ENCODE measurements at places on chromosomes 6 and 20. TPM values are rescaled to one million over a fixed set of nuclear protein-coding genes. Genes with fewer than 3 reads are reported as not detected.

Gene PLEKHG1
- 26.0 TPM for total RNA-seq

Gene LSM14B
- total RNA-seq, result 12.2 TPM

Gene TREML2
- total RNA-seq, result not detected

Gene SLC4A11
- not detected for total RNA-seq

Gene FAM83C
- not detected for total RNA-seq

Gene IDH3B
- total RNA-seq, result 65.4 TPM

DNA sequence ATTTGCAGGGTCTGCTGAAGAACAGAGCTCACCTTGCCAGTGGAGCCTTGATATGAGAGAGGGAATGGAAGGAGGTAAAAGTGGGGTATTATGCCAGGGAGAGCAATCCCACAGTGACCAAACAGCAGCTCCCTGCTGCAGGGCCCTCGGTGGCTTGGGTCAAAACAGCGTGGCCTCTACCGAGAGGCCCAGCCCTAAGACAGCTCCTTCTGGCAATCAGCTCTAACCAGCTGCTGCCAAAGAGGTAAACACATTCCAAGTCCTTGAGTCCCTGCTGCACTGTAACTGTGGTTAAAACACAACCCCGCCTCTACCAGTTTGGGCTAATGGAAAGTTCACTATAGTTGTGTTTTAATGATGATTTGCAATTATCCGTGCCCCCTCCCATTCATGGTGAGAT, 1.4 kb upstream of the DAAM2 start:
- peak; percentile 34 for DNase-seq

- DNase-seq, result peak; percentile 29
Measured at GRCh38 chr6:17012421-17013225, 89.2 kb upstream of the STMND1 start.

DNA sequence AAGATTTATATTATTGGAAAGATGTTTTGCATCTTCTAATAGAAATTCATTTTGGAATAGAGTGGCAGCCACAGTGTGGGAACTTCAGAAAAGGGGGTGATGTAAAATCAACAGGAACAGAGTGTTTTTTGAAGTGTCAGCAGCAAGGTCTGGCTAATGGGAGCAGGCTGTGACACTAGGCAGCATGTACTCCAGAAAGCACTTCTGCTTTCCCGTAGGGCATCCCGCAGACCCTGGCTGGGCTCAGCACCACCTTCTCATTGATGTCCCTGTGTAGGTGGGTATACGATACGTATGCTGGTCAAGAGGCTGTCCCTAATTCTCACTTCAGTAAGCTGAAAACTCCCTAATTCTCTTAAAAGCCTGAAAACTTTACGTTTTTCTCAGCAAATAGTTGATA, 74.7 kb downstream of the EYA4 start:
- DNase-seq, result no peak

GRCh38 chr20:62737271-62737811, 28.7 kb downstream of the NTSR1 start:
- no peak for DNase-seq

GRCh38 chr6:81752921-81753710, 635 bp upstream of the TENT5A start:
- DNase-seq, result peak; percentile 88

DNA sequence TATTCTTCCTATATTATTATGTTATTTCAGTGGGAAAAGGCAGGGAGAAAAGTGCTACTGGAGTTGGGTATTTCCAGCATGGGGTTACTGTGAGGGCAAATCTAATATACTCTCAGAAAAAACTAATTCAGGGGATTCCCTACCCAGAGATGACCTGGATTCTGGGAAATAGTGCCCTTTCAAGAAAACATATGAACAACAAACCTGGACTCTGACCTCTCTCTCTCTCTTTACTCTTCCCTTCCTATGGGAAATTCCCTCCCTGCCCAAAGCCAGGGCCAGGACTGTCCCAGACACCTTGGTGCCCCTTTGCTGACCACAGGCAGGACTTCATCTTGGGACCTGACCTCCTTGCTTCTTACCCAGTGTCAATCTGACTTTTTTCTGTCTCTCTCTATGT, 1.6 kb upstream of the UBD start:
- DNase-seq, result no peak

DNA sequence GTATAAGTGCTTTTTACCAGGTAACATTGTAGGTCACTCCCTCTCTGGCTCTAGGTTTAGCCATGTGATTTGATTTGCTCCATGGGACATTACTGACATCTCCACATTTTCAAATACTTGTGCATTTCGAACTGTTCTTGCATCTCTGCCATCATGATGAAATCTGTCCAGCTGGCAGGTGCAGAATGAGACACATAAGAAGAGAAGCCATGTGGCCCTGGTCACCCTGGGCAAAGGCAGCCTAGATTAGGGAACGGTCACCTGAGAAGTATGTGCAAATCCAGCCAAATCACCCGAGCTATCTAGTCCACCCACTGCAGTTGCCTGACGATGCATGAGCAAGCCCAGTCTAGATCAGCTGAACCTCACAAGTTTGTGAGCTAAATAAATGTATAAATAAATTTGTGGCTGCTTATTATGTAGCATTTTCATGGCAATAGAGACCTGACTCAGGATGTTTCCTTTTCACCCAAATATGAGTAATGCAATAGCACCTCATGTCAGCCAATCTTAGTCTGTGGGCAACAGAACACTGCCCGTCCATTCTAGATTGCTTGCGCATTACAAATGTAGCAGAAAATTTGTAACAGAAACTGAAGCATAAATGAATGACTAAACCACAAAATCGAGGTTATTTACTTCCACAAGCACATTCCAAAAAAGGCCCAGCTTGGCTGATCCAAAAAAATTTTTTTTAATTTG, 115.2 kb downstream of the PAK5 start:
- DNase-seq, result no peak

GRCh38 chr6:72218125-72218524, 331.8 kb downstream of the RIMS1 start:
- peak; percentile 49 for DNase-seq

DNA sequence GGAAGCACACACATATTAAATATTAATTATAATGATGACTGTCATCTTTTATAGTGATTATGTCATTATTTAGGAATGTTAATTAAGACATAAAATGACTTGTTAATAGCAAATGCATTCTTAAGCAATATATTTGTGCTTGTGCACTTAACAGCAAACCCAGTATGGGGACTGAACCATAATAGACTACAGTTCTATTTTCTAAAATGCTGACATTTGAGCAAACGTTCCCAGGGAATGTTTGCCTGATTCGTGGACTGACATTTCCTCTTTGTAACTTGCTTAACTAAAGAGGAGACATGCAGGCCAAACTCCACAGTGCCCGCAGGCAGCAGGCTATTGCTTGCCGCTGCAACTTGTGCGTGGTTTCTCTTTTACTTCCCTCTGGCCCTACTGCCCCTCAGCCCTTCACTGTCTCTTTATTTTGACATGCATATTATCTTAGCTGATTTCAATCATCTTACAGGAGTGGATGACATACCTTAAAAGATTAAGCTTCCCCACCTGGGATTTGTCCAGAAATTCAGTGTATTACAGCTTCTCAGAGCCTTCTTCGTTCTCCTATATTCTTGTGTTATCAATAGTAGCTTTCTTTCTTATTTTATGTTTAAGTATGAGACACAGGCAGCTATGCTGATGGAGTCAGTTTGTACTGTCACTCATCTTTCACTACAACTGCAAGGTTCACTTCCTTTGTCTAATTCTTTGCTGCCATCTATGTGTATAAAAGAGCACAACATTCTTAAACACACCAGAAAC, 141.5 kb downstream of the GMDS start:
- peak; percentile 18 for DNase-seq

DNA sequence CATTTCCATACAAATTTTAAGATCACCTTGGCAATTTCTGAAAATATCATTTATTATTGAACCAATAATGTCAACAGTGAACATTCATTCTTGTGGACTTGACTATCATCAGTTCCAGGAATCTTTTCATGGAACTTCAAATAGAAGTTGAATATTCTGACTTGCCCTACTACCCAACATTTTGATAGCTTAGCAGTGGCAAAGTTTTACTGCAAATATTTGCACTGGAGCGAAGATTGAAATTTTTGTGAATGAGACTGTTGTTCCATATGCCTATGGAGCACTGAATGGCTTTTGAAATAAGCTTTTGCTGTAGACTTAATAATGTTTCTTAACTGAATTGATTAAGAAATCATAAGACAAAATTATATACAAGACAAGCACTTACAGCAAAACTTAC, 23.6 kb downstream of the BEND6 start:
- DNase-seq, result no peak

DNA sequence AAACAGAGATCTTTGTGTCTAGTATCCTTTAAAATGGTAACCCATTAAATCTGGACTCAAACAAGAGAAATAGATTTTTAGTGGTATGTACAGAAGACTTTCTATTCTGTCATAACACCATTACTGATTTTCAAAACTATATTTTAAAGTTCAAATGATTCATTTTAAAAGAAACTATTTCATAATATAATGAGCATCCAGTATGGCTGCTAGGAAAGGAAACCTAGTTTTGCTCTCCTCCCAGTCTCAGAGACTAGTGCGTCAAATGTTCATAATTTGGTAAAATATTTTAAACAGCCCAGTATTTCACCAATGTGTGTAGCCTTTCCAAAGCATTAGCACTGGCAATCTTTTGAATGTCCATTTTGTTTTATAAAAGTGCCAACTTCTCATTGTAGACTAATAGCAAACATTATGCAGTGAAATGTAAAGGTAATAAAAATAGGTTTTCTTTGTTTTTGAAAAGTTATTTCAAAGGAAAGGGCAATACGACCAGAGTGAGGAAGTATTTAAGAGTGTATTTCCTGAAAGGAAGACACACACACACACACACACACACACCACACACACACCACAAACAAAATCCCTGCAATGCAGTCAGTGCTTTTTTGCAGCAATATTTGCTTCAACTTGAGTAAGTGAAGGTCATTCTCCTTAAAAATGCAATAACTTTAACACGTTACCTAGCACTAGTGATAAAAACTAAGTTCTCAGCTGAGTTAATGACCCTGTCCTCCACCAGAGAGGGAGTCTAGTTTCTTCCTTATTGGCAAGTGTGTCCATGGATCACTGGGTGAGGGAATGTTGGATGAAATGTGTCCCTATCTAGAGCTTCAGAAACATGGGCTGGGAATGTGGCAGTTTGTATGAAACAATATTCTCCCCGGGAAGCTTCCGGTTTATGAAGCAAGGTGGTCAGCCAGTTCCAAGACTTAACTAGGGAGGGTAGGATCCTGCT, 4.6 kb downstream of the PPP1R3G start:
- no peak for DNase-seq

Measured in body of pancreas (tissue), 4 donors.